ENCODE measurements at places on chromosomes 7 and 10.
A peak's percentile ranks its signal among the peaks of the same experiment; 100 is the strongest.

GRCh38 chr10:7111561-7111960 lies 299.3 kb downstream of the SFMBT2 start:
- DNase-seq: no peak

- DNase-seq: no peak
Observed at GRCh38 chr10:14616955-14617730, 157.6 kb downstream of the FAM107B start.

GRCh38 chr10:89032141-89032891 lies 41.7 kb downstream of the FAS start:
- peak; percentile 46 for DNase-seq

GRCh38 chr7:130153211-130153908 lies 51.8 kb downstream of the TMEM209 start:
- DNase-seq: no peak

- DNase-seq: no peak
Observed at GRCh38 chr7:140607441-140607989, 33.1 kb downstream of the DENND2A start.

DNA sequence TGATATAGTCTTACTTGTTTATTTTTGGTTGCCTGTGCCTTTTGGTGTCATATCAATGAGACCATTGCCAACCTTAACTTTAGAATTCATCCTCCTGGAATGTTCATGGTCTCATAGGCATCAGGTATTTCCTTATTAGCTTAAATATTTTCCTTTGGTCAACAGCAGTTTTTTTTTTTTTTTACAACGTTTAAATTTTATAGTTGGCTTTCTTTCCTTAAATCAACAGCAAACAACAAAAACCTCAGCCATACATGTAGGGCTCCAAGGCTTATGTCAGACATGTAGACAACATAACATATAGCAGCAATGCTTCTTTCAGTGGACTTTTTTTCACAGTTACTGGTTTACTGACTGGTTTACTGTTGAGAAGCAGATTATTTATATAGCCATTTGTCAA lies 22.7 kb downstream of the ENTPD7 start:
- DNase-seq: no peak

DNA sequence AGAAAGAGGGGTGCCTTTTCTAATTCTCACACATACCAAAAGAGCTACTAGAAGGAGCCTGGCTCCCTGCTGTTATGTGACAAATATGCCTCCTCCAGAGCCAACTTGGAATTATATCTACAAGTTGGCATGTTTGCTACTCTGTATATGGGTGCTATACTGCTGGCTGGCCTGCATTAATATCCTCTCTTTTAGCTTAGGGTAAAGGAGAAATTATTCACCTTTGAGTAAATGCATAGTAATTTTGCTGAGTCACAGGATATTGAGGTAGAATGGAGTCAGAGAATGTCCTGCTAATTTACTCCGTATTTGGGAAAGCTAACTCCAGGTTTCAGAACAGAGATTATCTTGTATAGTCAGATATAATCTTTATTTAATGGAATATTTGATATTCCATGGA lies 24.2 kb upstream of the LIPN start:
- no peak for DNase-seq

DNA sequence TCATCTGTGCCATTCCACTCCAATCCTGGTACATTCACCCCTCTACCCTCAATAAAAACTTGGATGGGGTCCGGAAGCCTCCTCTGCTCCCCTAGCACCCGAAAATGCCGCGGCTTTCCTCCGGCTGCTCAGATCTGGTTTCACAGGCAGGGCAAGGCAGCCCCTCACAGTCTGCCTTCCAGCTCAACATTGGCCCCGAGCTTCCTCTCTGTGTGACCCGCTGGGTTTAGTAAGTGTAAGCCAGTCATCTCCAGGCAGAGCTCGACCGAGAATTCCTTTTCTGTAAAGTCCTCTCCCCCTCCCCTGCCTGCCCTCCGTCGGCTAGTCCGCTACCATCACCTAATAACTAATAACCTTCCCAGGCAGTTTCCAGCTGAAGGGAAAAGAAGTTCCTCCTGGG lies 3.4 kb downstream of the INHBA start:
- DNase-seq: no peak

- DNase-seq: no peak
Observed at GRCh38 chr7:45911311-45911710, 9.8 kb downstream of the IGFBP3 start.

GRCh38 chr7:146683439-146683838 lies 566.8 kb downstream of the CNTNAP2 start:
- DNase-seq: no peak

- DNase-seq: no peak
Observed at GRCh38 chr7:41777894-41778596, 75.2 kb upstream of the INHBA start.

- DNase-seq: no peak
Observed at GRCh38 chr10:3154666-3155065, 17.9 kb downstream of the PITRM1 start.

- DNase-seq: peak; percentile 16
Observed at GRCh38 chr10:49177391-49178355, 10.5 kb downstream of the TMEM273 start.

GRCh38 chr10:129104266-129105045 lies 362.6 kb upstream of the MGMT start:
- no peak for DNase-seq

DNA sequence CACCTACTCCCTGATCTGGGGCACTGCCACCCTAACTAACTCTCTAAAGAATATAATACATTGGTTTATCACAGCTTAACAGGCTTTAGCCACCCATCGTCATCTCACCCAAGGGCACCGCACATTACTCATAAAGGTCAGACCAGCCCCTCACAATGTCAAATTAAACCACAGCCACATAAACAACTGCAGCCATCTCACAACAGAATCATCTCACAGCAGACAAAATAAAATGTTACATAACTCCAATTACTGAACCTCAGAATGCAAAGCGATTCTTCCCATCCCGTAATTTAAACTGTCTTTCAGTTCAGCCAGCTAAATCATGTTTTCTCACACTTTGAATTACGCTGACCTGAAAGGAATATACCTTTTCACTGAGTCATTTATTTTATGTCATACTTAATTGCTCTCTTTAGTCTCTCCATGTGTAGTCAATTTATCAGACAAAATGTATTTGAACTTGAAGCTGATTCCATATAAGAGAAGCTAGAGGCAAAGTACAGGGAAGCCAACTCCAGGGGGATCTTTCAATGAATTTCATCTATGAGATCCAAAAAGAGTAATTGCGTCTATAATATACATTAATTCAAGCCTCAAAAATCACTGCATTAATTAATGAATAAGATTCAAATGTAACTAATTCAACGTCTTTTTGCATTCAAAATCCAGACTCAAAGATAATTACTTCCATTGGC lies 96.9 kb upstream of the NEBL start:
- no peak for DNase-seq

GRCh38 chr10:44958196-44958897 lies 1.3 kb upstream of the RASSF4 start:
- no peak for DNase-seq

DNA sequence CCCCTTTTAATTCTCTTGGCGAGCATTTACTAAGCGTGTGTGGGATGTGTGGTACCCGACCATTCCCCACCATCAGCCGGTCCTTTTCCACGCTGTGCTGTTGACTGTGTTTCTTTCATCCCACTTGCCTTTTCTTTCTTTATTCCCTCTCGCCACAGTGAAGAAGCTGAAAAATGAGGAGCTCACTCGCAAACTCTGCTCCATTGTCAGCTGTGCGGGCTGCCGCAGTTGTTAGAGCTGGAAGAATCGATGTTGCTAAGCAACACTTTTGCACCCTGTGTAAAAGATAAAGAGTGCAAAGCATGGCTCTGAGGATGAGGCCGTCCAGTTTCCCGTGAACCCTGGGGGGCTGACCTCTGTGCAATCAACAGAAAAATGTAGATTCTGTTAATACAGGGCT lies 203.1 kb upstream of the NEBL start:
- DNase-seq: no peak

- DNase-seq: no peak
Observed at GRCh38 chr7:110827936-110828335, 263.0 kb upstream of the LRRN3 start.

GRCh38 chr7:55570218-55570873 lies 2.0 kb downstream of the VOPP1 start:
- no peak for DNase-seq

- no peak for DNase-seq
Observed at GRCh38 chr10:56487746-56488145, 126.7 kb upstream of the ZWINT start.

GRCh38 chr7:150959739-150960734 lies 18.1 kb downstream of the KCNH2 start:
- no peak for DNase-seq

- DNase-seq: no peak
Observed at GRCh38 chr10:132888898-132889490, 53.4 kb downstream of the CFAP46 start.

- no peak for DNase-seq
Observed at GRCh38 chr10:129760003-129760315, 204.1 kb downstream of the EBF3 start.

- DNase-seq: no peak
Observed at GRCh38 chr10:4057725-4058513, 272.9 kb upstream of the KLF6 start.

- no peak for DNase-seq
Observed at GRCh38 chr7:25527665-25528170, 299.4 kb upstream of the NPVF start.

Measured in stimulated activated CD4-positive, alpha-beta T cell treated with anti-CD3 and anti-CD28 coated beads, TNF-alpha, amount 100 ng/mL, for 24 hours (primary cell).